GM12864 (cell line): ENCODE measurements at places on chromosomes 7 and 10.

GRCh38 chr7:31917256-31917655, 153.0 kb downstream of the PDE1C start:
- no peak for DNase-seq

GRCh38 chr7:117313582-117313981, 9.3 kb downstream of the WNT2 start:
- DNase-seq, result no peak

DNA sequence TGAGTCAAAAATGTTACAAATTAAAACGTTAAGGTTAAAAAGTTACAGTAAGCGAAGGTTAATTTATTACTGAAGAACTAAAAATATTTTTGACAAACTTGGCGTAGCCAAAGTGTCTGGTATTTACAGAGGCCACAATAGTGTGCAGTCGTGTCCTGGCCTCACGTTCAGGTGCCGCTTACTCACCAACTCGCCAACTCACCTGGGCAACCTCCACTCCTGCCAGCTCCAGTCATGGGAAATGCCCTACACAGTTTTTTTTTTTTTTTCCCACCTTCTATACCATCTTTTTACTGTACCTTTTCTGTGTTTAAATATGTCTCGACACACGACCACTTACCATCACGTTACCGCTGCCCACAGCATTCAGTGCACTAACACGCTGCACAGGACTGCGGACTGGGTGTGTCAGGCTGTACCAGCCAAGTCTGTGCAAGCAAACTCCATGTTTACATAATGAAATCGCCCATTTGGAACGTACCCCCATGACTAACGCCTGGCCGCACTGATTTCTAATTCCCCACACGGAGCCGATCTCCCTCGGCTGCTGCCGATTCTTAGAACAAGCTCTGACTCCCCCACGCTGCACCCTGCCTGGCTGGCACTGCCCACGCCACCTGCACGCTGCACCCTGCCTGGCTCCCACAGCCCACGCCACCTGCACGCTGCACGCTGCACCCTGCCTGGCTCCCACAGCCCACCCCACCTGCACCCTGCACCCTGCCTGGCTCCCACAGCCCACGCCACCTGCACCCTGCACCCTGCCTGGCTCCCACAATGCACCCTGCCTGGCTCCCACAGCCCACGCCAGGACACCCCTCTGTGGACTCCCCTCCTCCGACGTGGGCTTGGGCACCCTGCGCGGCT, 203.1 kb downstream of the ZMYND11 start:
- DNase-seq, result no peak

DNA sequence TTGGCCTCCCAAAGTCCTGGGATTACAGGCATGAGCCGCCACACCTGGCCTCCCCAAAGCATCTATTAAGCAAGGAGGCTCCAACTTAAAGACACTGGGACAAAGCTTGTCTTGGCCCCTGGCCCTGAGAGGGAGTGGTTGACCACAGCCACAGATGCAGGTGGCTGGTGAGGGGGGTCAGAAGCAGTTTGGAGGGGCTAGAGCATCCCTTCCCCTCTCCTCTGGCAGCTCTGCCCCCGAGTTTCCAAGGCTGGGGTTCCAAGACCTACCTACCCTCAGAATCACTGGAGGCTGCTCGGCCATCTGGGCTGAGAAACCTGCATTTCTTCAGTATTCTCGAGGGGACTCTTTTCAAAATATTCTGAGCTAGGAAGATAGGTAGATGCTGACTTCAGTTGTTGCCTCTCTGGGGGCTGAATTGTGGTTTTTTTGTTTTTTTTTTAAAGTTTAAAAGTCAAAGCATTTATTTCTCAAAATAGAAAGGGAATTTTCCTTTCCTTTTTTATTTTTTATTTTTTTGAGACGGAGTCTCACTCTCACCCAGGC, 32.6 kb downstream of the DDIT4 start:
- no peak for DNase-seq

DNA sequence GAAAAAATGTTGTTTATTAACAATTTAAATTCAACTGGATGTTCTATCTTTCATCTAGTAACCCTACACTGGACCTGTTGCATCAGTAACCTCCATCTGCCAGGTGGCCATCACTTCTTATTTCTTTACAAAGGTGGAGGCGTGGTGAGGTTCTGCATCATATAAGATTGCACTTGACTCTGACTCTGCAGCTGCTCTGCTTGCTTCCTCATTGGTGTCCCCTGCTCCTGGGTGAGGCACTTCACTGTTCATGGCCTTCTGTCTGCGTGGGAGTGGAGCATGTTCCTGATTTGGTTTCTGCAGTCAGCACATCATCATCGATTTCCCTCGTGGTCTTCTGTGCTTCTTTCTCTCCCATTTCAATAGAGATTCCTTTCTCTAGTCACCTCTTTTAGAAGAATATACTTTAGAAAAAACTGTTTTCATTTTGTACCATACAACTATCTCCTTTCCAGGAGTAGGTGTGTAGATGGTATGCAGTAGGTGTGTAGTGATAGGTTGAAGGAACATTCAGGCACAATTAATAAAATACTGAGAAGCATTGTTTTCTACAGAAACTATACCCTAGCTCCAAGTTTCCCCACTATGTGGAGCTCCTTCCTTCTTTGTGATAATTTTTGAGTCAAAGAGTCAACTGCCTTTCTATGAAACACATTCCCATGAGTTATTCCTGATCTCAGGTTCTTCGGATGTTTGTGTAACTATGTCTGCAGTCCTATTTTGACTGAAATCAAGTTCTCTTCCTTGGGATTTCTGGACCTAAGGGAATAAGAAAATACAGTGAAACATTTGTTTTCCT, 231.7 kb upstream of the CNTNAP2 start:
- no peak for DNase-seq

GRCh38 chr7:3844540-3845151, 543.6 kb downstream of the SDK1 start:
- no peak for DNase-seq

- no peak for DNase-seq
Measured at GRCh38 chr10:125008689-125009638, 67.0 kb downstream of the ZRANB1 start.

GRCh38 chr7:5477723-5478531, 54.3 kb upstream of the TNRC18 start:
- no peak for DNase-seq
